ENCODE measurements at places on chromosomes 5 and 9. TPM values are rescaled to one million over a fixed set of nuclear protein-coding genes. Genes with fewer than 3 reads are reported as not detected.

CDH6 gene
- total RNA-seq: 127 TPM

SETD9 gene
- 15.4 TPM for total RNA-seq

C5orf58 gene
- total RNA-seq: not detected

TUSC1 gene
- 3.4 TPM for total RNA-seq

TAF11L7 gene
- not detected for total RNA-seq

NRG2 gene
- total RNA-seq: 1.4 TPM

CEP72 gene
- 27.8 TPM for total RNA-seq

RNF208 gene
- total RNA-seq: 12.1 TPM

RBM18 gene
- total RNA-seq: 23.3 TPM

DPYSL3 gene
- 36.0 TPM for total RNA-seq

TAF11L10 gene
- not detected for total RNA-seq

NIM1K gene
- 0.43 TPM for total RNA-seq

KCNV2 gene
- total RNA-seq: not detected

DMGDH gene
- 0.48 TPM for total RNA-seq

TMEM171 gene
- total RNA-seq: 1.3 TPM

MYMK gene
- total RNA-seq: not detected

S1PR3 gene
- 9.3 TPM for total RNA-seq
